Stimulated activated CD8-positive, alpha-beta memory T cell treated with anti-CD3 and anti-CD28 coated beads, Interleukin-2, amount 100 ng/mL, for 1 hour (primary cell): ENCODE measurements at places on chromosomes 3 and 15.

DNA sequence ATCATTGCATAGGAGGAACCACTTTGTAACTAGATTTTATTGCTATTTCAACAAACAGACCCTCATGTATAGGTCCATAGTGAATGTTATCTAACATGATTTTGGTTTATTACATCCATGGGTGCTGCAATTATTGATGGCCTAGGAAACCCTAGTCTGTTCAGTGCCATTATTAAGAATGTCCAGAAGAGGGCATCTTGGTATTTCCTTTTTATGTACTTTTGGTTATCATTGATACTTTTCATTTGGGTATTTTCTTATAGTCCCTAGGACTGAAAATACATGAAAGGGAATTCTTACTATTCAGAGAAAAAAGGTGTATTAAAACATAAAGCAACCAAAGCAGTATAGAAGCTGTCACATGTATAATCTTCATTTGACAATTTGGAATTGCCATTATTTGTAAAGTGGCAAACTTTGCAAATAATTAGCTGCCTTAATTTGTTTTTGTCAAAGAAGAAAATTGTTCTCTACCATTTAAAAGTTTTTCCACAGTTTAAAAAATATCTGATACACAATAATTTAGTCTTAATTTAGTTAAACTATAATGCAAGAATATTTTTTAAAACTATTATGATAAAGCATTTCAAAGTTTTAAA lies 48.7 kb downstream of the CNOT10 start:
- no peak for DNase-seq

GRCh38 chr15:49015896-49016295 lies 30.4 kb downstream of the SECISBP2L start:
- no peak for DNase-seq

GRCh38 chr3:169477790-169478189 lies 185.7 kb downstream of the MECOM start:
- DNase-seq: no peak

- DNase-seq: no peak
These were observed 848 bp downstream of the NCEH1 start for GRCh38 chr3:172709774-172710663.
